ENCODE measurements at places on chromosomes 5 and 9. TPM values are rescaled to one million over a fixed set of nuclear protein-coding genes. Genes with fewer than 3 reads are reported as not detected.

RORB gene
- 0.05 TPM for total RNA-seq

GALNT12 gene
- total RNA-seq, result 0.81 TPM

INSL6 gene
- not detected for total RNA-seq

EMB gene
- 1.3 TPM for total RNA-seq

STC2 gene
- 311 TPM for total RNA-seq

Data from M059J (cell line).